ENCODE measurements at places on chromosomes 6 and 20. TPM values are rescaled to one million over a fixed set of nuclear protein-coding genes. Genes with fewer than 3 reads are reported as not detected.

Gene ENPP5
- 3.7 TPM for total RNA-seq

Gene MAP3K5
- total RNA-seq: 48.4 TPM

Gene POPDC3
- not detected for total RNA-seq

Gene TRAPPC3L
- 0.55 TPM for total RNA-seq

Gene RIPOR3
- 3.4 TPM for total RNA-seq

Gene GRIK2
- total RNA-seq: 3.0 TPM

Gene CLPSL1
- not detected for total RNA-seq

Gene GSTA1
- 1.7 TPM for total RNA-seq

Gene MCCD1
- not detected for total RNA-seq

Gene TBXT
- not detected for total RNA-seq

Gene PSORS1C1
- 3.0 TPM for total RNA-seq

Gene ADTRP
- total RNA-seq: 1.2 TPM

DNA sequence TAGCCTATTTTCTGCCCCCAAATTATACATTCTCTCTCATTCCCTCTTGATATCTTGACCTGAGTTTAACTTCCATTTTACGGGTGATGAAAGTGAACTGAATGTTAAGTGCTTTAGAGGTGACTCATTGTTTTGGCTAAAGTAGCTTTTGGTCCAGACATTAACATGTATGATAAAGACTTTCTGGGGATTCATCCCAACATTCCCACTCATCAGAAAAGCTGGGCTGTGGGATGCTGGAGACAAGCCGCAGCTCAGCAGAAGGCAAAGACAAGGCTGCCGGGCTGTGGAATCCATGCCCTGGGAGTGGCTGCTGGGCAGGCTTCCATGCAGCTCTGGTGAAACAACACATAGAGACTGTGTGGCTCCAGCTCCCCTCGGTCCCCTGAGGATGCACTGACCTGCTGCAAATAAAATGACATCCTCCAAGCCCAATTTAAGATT lies 89.9 kb upstream of the SYNDIG1 start:
- DNase-seq: peak; percentile 73

DNA sequence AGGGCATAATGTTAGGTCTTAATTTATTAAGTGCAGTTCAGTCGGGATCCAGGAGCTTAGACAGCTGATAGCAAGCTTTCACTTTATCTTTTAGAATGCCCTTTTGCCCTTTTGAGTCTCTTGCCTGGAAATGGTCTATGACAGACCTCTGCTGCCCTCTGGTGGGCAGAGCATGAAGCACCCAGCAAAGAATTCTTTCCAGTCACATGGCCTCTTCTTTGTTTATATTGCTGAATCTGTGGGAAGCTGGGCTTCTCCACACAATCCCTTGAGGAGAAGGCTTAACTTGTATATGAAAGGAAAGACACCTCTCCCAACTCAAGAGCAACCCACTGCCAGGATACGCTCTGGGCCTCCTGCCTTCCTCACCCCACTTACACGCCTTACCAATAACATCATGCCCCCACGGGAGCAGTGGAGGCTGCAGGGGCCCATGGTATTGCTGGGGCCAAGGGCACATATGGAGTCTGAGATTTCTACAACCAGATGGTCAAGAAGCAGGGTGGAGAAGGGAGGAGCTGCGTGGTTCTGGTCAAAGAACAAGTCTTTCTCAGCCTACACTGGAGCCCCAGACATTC lies 20.4 kb downstream of the WFDC3 start:
- DNase-seq: peak; percentile 80

DNA sequence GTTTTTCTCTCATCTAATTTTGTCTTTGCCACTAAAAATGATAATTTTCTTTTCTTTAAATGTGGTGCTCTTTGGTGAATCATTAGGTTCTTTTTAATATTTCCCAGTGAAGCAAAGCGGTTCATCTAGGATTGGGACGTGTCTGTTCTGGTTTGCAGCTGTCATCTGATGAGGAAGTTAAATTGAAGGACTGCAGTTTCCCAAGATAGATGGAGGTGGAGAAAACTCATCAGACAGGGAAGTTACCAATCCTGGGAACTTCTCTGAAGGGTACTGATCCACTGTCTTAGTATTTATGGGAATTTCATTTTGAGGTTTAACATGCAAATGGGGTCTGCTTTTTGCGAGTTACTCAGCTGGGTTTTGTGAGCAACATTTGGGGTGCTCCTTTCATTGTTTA lies 2.4 kb upstream of the AARS2 start:
- no peak for DNase-seq

- DNase-seq: no peak
Observed at GRCh38 chr6:122484760-122485159, 13.2 kb upstream of the SERINC1 start.

DNA sequence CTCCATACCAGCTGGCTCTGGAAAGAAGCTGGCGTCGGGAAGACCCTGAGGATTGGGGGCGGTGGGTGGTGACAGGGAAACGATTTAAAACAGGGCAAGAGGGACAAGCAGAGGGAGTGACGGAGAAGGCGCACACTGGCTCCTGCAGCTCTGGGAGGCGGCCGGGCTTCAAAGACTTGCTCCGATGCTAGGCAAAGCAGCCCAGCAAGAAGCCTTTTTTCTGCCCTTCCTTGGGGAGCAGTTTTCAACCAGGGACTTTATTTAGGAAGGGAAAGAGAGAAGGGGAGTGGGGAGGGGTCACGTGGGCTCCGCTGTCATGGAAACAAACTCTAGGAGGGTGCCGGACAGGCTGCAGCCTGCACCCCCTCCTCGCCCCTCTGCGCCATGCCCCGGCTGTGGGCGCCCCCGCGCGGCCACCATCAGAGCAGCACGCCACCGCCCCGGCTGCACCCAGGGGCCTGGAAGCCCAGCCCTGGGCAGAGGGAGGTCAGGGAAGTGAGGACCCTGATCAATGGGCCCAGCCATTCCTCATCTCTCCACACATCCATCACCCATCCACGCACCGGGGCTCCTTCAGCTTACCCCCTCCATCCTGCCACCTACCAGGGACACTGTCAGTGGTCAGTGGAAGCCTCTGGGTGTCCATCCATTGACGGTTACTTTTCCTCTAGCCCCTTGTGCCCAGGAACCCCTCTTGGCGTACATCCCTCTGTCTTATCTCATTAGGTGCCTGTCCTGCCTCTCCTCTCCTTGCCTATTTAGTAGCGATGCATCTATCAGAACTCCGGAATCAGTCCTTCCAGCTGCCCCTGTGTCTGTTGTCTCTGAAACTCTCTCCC lies 66.6 kb upstream of the CCDC167 start:
- peak; percentile 88 for DNase-seq

- no peak for DNase-seq
Observed at GRCh38 chr6:72324591-72324990, 297.3 kb upstream of the KCNQ5 start.

- no peak for DNase-seq
Observed at GRCh38 chr6:45835721-45836437, 179.8 kb downstream of the CLIC5 start.

DNA sequence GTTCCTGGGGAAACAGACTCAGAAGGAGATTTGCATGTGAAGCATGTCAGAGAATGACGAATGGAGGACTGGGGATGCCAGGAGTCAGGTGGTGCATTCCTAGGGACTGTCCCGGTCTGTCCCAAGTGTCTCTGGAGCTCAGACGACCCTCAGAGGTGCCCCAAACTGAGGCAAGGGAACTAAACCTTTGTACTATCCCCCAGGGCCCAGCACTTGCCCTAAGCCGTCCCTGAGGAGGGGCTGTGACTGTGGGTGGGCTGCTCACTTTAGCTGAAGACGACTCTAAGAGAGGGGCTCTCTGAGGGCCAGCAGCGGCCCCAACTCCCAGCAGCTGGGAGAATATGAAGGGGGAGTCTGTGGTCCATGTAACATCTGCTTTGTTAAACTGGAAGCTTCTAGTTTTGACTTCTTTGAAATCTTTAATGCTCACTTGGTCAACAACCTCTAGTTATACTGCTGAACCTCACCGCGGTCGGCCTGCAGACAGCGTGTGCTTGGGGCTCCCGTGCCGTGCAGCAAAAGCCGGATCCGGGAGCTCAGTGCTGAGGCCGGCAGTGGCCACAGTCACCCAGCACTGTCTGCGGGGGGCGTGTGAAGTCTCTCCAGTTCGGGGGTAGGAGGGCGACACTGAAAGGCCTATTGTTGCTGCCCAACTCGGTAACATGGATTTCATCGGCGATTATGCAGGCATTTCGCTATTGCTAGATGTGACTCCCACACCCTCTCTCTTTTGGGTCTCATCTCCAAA lies 34.2 kb downstream of the TUBB2B start:
- DNase-seq: no peak

- no peak for DNase-seq
Observed at GRCh38 chr6:39295611-39296011, 18.6 kb downstream of the KCNK17 start.

- no peak for DNase-seq
Observed at GRCh38 chr20:3115190-3116107, 30.9 kb upstream of the AVP start.

GRCh38 chr6:168494726-168495125 lies 53.7 kb downstream of the SMOC2 start:
- no peak for DNase-seq

DNA sequence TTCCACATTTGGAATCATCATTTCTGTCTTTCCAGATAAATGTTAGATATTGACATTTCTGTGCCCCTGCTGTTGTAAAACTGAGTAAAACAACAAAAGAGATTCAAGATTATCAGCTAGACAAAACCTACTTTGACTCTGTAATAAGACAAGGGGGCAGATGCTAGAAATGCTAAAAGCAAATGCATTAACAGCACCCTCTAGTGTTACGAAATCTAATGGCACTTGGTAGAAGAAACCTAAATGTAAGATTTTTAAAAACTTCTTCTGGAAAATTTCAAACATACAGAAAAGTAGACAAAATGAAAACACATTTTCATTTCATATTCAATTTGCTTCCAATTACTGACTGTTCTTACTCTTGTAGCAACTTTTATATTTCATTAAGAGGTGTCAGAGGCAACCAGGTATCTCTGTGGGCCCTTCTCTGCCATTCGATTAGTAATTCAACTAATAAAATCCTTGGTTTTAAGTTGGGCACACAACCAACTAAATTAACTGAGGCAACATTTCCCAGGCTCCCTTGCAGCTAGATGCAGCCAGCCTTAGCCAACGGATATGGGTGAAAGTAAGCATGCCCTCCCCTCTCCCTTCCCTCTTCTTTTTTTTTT lies 45.0 kb downstream of the SLC23A2 start:
- DNase-seq: no peak

DNA sequence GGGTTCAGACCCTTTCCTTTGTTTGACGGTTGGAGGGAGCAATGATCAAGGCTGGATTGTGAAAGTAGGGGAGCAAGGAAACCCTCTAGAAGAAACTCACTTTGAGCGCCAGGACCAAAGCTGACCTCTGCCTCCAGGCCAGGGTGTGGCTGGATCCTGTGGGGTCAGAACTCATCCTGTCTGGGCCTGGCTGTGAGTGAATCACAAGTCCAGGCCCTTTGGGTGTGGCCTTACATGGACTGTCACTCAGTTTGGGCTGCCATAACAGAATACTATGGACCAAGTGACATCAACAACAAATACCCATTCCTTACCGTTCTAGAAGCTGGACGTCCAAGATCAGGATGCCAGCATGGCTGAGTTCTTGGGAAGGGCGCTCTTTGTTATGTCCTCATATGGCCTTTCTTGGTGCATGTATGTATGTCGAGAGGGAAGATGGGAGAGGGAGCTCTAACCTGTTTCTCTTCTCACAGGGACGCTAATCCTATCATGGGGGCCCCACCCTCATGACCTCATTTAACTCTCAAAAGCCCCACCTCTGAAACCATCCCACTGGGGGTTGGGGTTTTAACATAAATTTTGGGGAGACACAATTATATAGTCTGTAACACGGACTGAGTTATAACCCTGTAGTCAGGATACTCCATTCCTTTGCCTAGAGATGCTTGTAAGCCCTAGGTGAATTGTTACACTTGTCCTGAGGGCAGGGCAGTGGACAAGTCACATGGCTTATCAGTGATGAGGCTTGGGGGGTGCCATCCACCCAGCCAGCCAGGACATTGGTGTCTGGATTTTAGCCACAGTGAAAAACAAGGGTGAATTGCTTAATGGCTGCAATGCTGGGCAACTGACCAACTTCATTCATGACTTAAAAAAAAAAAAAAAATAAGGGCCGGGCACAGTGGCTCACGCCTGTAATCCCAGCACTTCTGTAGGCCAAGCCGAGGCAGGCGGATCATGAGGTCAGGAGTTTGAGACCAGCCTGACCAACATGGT lies 80.0 kb downstream of the TRMT11 start:
- DNase-seq: no peak

- no peak for DNase-seq
Observed at GRCh38 chr6:168605964-168606363, 165.0 kb downstream of the SMOC2 start.

- no peak for DNase-seq
Observed at GRCh38 chr6:137749696-137750211, 117.3 kb upstream of the TNFAIP3 start.

DNA sequence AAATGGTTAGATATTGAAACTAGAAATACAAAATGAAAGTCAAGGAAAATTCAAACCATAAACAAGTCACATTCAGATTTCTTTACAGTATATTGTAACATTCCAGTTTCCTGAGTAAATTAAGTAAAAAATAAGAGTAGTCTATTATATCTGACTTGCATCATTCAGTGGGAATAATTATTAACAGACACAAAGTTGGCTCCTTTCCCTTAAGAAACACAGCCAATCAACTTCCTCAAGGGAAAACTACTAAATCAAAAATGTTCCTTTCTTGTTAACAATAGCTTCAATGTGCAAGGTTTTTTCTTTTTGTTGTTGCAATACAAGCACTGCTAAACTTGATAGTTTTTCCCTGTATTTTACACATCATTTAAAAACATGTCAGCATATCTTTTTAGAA lies 33.2 kb downstream of the DNAAF9 start:
- no peak for DNase-seq

DNA sequence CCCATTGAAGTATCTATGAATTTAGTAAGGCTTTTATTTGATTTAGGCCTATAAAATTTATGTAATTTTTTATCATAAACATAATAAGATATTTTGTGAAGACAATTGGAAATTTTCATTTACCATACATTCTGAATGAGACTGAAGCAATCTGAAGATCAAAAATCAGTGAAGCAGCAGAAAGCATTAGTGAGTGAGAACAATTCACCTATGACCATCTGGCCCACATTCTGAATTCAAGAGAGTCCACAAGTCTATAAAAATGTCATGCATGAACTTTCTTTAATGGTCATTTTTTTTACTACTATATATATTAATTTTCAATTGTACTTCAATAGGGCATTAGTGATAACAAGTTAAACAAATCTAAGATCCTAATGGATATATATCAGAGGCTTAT lies 1026.6 kb upstream of the MAP3K7 start:
- DNase-seq: no peak

DNA sequence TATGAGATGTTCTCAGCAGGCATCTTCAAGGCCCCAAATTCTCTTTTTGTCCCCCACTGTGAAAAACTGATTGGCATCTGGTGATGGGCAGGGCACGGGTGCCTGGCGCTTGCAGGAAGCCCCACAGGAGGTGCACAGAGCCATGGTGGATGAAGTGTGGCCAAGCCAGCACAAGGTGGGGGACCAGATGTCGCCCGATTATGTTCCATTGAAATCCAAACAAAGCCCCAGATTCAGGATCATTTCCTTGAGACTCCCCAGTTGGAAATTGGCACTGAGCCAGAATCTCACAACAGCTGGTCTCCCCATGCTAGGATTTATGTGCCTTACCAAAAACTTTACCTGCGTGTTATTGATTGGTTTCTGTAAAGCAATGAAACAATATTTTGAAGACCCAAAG lies 186.1 kb downstream of the ADAT2 start:
- no peak for DNase-seq

Data from aorta (tissue), 5 donors.